ENCODE measurements at places on chromosomes 6 and 20.

DNA sequence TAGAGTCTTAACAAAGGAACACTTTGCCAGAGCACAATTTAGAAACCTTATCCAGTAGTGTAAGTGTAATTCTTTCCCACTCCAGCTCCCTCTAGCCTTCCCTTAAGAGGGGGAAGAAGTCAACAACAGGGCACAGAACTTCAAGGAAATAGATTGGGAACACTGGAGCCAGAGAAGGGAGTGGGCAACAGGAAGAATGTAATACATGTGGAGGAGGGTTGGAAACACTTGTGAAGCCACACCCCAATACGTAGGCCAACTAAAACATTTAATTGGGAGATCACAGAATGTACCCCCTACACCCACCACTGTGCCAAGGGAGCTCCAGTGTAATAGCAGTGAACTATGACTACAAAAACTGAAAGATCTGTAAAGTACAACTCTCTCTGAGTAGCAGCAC, 735.7 kb upstream of the HS3ST5 start:
- no peak for DNase-seq

DNA sequence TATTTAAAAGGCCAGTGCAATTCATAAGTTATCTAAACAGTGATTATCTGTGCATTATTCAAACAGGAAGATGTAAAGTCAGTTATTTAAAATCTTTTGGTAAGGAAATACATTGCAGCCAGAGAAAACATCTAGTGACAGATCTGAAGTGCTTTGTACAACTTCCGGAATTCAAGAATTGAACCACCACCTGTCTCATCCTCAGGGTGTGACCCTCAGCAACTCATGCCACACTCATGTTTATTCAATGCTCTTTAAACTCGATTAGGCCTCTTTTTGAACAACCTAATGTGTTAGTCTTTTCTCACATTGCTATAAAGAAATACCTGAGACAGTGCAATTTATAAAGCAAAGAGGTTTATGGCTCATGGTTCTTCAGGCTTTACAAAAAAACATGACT, 62.6 kb upstream of the GGTLC1 start:
- no peak for DNase-seq

DNA sequence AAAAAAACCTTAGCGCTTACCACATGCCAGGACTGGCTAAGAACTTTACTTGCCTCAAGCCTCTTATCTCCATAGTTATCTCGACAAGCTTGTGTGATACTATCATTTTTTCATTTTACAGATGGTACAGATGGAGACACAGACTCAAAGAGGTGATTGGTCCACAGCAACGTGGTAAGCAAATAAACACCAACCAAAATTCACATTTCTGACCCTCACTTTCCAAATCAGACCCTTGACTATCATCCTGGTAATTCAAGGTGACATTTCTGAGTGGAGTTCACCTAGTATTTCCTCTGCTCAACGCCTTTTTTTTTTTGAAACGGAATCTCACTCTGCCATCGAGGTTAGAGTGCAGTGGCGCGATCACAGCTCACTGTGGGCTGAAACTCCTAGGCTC, 25.9 kb upstream of the ILRUN start:
- no peak for DNase-seq

DNA sequence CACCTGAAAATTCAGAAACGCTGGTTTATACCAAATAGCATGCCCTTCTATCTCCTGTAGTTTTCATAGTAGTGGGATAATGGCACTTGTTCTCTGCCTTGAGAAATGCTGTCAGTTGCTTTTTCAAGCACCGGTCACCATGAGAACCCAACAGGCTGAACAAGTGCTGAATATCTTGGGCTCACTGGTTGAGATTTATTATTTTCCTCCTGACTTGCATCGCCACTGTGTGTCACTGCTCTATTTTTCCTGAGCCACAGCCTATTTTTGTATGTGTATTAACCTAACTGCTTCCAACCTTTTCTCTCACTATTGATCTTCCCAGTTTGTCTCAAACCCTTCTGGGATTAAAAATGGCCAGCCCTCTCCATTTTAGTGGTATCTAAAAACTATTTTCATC, 71.9 kb downstream of the OPN5 start:
- no peak for DNase-seq

GRCh38 chr6:62903266-62903665, 308.0 kb upstream of the FKBP1C start:
- no peak for DNase-seq

DNA sequence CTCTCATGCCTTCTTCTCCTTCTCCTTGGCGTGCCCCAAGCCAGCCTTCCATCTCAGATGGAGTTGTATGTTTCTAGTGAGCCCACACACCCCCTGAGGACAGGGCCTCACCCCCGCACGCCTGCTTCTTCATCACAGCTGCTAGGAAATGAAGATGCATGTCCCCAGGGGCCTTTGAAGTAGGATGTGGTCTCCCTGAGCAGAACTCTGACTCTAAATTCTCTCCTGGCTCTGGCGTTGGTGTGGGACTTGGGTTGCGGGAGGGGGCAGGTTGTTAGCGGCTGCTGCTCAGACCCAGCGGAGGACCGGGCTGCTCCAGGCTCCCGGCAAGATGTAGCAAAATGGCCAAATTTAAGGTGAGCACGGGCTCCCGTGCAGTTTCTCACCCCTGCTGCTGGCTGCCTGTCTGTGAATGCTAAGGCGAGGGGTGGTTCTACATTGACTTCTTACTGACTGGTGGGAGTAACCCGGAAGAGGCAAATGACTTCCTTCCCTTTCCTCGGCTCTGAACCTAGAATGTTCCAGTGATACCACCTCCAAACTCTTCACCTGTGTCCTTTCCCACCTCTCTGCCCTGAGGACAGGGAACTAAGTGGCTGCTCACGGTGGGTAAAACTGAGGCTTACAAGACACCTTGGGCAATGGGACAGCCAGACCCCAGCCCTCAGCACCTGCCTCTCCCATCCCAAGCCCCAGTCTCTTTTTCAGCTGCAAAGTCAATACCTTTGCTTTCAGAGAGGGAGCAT, 8.8 kb downstream of the SYNJ2 start:
- no peak for DNase-seq

DNA sequence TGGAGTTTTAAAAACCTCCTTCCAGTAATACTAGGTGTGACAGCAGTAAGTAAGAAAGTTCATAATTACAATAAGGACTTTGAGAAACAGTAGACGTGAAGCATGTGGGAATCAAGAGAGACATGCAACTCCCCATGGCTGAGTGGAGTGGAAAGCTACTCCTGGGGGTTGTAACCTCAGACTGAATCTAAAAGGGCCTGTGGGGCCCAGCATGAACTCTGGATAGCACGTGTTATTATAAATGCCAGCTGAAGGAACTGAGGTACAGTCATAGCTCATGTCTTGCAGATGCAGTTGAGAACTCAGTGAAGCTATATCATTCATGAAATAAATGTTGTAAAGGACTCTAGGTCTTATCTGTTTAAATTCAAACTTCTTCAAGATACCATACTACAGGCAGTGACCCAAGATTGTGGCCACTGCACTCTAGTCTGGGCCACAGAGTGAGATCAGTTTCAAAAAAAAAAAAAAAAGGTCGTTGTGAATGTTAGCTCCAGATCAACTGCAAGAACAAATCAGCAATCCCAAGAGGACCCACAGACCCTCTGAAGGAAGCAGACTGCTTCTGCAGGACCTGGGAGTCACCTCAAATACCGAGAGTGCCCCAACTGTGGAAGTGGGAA, 189.3 kb downstream of the TRDN start:
- no peak for DNase-seq

DNA sequence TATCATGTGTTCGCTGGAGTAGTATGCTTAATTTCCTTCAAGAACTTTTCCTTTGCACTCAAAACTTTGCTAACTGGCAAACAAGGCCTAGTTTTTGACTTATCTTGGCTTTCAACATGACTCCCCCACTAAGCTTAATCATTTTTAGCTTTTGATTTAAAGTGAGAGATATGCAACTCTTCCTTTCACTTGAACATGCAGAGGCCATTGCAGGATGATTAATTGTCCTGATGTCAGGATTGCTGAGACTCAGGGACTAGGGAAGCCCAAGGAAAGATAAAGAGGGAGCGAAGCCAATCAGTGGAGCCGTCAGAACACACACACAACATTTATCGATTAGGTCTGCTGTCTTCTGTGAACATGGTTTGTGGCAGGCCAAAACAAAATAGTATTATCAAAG, 491.4 kb downstream of the CBLN4 start:
- DNase-seq: no peak

GRCh38 chr20:46186210-46186609, 68.1 kb downstream of the CD40 start:
- DNase-seq: no peak

- no peak for DNase-seq
These were observed 335.0 kb downstream of the PACRG start for GRCh38 chr6:163062790-163063189.

All from stimulated activated CD4-positive, alpha-beta T cell treated with anti-CD3 and anti-CD28 coated beads, Interleukin-15, amount 100 ng/mL, for 48 hours (primary cell).